ENCODE measurements at places on chromosomes 1 and 21.

DNA sequence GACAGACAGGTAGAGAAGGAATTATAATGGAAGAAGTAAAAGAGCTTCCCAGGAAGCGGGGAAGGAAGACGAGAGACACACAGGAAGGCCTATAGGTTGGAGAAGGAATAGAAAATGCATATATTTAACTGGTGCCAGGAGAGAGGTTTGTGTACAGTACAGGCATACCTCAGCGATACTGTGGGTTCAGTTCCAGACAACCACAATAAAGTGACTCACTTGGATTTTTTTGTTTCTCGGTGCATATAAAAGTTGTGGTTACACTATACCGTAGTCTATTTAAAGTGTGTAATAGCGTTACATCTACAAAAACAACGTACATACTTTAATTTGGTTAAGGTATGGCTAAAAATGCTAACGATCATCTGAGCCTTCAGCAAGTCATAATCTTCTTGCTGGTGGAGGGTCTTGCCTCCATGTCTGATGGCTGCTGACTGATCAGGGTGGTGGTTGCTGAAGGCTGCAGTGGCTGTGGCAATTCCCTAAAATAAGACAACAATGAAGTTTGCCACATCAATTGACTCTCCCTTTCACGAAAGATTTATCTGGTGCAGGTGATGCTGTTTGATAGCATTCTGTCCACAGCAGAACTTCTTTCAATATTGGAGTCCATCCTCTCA, 16.0 kb downstream of the YARS1 start:
- no peak for DNase-seq

DNA sequence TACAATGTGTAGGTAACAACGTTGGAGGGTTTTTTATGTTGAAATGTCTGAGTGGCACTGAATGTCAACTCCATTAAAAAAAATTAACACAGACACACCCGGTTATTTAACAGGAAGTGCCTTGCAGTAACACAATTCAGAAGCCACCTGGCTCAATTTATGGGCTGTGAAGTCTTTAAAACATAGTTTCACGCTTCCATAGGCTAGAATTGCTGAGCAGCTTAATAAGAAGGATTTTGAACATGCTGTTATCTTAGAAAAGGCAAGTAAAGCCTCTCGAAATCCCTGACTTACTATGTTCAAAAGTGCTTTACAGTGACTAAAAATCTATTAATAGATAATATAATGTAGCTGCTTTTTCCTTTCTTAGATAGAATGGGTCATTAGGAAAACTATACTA, 19.7 kb downstream of the SRSF4 start:
- DNase-seq = no peak

DNA sequence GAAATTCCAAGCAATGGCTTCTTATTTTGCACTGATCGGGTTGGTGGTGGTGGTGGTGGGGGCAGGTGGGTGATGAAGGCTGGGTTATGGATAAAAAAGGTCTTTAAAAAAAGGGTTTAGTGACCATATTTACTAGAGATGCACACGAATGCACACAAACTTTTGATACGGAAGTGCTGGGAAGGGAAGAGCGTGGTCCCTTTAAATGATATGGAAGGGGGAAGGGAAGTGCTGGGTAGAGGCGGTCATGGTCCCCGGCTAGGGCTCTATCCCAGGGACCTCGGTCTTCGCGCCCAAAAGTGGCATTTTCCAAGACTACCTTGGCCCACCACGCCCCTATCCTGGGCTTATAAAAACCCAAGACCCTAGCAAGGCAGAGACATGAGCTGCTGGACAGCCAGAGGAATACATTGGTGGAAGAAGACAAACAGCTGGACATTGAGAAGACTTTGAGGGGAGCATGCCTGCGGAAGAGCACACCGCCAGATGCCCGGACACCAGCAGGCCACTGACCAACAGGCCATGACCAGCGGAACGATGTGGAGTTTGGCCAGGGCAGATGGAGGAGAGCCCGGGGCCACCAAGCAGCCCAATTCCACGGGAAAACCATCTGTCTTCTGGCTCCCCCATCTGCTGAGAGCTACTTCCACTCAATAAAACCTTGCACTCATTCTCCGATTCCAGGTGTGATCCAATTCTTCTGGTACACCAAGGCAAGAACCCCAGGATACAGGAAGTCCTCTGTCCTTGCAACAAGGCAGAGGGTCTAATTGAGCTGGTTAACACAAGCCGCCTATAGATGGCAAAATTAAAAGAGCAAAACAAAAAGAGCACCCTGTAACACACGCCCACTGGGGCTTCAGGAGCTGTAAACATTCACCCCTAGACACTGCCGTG, 1720.2 kb downstream of the MRPL39 start:
- no peak for DNase-seq

DNA sequence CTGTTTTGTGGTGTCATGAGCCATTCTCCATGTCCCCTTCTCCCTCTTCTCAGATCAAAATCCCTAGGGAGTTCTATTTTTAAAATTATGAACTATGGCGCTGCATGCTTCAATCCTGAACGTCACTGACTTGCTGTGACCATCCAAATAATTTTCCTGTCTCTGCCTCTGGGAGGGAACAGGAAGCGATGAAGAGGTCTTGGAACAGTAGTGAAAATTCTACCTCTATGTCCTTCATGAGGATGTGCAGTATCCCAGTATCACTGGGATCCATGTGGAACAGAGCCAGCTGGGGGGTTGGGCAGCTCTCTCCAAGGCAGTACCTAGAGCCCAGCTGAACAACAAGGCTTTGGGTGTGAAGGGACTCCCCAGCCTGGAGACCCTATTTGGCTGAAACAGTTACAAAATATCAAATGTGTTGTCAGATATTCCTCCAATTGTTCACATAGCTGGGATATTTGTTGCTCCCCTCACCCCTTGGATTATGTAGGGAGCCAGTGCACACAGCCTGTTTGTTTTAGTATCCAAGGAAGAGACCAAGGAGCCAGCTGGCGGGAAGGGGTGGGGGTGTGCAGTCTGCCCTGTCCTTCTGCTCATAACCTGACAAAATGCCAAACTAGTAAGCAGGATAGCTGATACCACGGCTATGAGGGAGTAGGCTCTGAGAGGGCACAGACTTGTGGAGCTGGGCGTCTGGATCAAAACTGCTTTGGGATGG, 7.6 kb downstream of the DCLRE1B start:
- DNase-seq = no peak

DNA sequence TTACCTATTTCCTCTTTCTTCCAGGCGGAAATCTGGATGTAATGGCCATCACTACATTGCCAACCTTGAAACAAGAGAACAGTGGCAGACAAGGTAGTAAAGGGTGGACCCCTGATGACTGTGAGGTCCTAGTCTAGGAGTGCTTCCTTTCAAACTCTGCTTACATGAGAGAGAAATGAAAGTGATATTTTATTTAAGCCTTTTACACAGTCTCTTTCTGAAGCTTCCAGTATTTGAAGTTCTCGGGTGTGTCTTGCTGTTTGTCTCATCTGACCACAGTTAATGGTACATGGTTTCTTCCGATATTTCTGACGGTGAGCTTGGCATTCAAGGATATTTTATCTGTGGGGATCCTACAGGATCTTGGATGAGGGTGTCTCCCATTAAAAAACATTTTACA, 215.2 kb downstream of the SLC45A1 start:
- no peak for DNase-seq

- DNase-seq = no peak
Observed at GRCh38 chr1:165234149-165234548, 122.4 kb downstream of the LMX1A start.

DNA sequence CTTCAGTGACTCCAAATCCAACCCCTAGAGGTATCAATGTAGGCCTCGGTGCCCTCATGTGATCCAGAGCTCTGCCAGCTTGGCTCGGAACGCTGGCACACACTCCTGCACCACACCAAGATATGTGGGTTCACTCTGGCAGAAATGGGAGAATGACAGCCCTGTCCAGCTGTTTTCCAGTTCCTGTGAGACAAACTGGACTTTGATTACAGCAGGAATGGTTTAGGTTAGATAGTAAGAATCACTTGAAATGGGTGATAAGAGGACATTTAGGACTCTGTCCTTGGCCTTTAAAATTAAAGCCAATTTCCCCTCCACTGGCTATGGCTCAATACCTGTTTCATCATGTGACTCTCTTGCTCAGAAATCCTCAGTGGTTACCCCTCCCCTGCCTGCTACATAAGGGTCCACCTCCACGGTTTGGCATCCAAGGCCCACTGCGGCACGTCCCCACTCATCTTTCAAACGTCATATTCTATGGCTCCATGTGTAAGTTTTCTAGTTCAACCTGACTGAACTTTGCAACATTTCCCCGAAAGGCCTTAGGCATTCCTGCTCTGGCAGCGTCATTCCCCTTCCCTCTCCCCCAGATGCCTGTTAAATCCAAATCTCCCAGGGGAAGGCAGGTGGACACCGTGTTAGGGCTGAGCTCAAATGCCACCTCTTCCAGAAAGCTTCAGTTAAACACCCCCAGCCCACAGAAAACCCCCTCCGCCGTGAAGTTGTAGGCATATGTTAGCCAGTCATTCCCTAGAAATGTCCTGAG, 44.7 kb downstream of the PLEKHA6 start:
- no peak for DNase-seq

DNA sequence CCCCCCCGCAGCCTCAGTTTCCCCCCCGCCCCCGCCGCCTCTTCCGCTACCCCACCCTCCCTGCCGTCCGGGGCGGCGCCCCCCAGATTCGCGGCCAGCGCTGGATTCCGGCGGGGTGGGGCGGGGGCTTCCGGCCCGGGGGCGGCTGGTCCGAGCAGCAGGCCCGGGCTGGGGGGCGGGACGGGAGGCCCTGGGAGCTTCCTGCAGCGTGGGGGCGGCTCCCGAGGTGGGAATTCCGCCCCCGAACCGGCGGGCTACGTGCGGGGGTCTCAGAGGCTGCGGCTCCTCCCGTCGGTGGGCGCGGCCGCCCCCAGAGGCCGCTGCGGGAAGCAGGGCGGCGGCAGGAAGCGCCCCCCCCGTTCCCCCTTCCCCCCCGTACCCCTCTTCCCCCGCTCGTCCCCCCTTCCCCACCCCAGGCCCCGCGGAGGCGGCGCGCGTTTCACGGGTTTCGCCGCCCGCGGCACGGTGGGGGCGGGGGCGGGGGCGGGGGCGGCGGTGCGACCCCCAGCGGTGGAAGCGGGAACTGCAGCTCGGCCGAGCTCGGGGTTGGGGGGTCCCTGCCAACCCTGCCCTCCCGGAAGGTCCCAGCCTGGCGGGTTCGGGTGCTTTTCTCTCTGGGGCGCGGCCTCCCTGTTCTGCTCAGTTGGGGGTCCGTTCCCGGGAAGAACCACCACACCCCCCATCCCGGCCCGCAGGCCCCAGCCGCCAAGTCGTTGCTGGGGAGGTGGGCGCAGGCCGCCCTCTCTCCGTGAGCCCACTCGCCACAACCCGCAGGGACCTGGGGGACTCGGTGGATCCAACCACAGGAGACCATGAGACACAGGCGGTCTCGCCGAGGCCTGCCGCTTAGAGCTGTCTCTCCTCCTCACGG, 76.3 kb downstream of the MORN1 start:
- DNase-seq = peak; percentile 54

- DNase-seq = no peak
Observed at GRCh38 chr1:155083865-155084721, 5.5 kb downstream of the EFNA3 start.

DNA sequence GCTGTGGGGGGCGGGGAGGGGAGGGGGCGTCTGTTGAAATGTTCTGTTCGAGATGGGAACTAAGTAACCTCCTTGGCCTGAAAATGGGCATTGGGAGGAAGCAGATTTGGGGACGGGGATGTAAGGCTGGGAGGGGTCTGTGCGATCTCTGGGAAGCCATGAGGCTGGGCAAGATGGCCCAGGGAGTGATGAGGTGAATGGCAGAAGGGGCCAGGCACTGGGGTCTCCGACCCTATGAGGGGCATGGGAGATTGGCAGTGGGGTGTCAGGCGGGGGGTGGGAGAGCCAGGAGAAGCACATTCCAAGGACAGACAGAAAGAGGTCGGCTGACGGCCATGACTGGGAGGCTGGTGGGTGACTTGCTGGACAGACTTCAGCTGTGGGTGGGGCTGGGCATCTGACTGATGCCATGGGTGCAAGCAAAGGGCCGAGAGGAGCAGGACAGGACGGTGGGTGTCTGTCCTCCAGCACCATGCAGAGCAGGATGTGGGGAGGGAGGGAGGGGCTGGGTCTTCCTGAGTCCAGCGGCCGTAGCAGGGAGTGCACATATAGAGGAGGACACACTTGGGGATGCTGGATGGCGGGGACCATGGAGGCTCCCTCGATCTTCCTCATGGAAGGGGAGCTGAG, 30.0 kb upstream of the COL18A1 start:
- no peak for DNase-seq

DNA sequence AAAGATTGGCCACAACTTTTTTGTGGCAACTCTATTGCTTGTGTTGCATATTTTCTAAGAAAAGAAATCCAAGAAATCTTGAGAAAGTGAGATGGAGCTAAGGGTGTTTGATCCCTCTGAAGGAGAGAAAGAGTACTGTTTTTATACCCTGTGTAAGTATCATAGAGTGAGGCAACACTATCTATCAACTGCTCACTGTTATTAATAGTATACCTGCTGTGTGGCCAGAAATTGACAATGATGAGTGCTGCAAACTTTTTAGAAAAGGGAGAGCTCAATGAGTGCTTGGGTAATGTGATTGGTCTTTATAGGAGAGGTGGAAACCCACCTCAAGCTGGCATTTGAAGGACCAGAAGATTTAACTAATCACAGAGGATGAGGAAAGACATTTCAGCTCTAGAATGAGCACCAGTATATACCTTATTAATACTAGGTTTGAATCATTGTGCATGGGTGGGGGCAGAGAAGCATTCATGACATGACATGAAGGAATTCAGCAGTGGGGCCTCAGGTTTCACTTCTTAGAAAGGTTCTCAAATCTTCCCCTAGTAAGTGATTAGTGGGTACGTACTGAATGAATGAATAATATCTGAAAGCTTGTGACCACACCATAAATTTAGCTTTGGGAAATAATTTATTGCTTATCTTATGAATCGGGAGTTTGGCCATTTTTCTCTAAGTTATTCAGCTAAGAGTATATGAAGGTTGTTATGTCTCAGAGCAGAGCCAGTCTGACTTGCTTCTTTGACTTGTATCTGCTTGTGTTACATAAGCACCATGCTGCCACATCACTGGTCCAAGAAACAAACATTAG, 169.2 kb upstream of the SGIP1 start:
- no peak for DNase-seq

GRCh38 chr1:86928819-86929218, 14.4 kb downstream of the HS2ST1 start:
- DNase-seq = no peak

DNA sequence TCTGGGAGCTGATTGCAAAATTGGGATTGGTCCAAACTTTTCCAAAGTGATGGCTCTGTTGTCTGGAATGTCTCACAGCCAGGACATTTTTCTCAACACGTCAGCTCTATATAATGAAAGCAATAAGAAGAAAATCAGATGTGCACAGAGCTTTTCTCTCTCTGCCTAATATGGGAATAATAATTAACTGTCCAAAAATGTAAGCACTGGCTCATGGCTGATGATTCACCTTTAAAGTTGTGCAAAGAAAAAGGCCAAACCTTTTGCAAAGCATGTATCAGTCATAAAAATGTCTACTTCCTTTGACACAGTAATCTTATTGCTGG, 30.4 kb downstream of the ZNF281 start:
- no peak for DNase-seq

DNA sequence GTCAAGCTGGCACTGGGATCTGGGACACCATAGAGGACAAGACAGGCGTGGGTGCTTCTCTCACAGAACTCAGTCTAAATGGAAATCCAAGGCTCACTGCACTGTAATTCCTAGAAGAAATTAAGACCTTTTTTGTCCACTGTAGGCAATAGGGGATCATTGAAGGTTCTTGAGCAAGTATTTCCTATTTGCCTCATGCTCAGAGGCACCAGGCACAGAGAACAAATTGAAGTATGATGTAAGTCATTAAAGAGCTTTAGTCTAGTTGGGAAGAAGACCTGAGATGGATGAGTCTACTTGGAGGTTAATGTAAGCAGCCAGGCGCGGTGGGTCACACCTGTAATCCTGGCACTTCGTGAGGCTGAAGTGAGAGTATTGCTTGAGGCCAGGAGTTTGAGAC, 34.6 kb downstream of the EIF2D start:
- no peak for DNase-seq
